ENCODE measurements at places on chromosomes 7 and 10.

- DNase-seq: no peak
These were observed 157.1 kb upstream of the RHEB start for GRCh38 chr7:151676759-151677158.

DNA sequence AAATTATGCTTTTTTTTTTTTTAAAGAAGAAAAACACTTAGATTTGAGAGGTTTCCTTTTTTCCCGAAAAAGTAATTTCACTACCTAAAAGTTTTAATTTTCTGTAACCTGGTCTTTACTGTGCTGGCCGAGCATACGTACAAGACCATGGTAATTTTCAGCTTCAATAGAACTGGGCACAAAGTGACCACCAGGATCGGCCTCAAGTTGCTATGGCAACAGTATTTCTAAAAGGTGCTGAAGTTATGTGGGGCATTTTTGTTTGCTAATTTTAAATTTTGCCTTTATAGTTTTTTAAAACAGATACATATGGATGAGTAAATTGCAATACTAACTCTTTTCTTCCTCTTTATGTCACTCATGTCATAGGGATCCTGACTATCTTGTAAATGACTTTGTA, 69.4 kb downstream of the FAM204A start:
- DNase-seq: no peak

DNA sequence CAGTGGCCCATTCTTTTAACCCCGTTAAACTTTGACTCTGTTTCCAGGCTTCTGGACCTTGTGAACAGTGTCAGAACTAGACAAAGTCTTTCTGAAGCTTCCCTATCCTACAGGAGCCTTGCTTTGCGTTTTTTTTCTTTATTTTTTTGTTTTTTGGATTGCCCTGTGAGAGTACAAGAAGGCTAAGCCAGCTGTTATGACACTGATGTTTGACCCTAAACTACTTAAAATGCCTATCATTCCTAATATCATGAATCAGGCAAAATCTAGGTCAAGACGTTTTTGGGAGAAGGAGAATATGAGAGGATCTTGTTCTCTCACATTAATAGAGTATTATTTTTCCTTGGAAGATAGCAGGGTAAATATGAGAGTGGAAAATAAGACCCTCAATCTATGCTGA, 79.8 kb downstream of the EPDR1 start:
- DNase-seq: no peak

DNA sequence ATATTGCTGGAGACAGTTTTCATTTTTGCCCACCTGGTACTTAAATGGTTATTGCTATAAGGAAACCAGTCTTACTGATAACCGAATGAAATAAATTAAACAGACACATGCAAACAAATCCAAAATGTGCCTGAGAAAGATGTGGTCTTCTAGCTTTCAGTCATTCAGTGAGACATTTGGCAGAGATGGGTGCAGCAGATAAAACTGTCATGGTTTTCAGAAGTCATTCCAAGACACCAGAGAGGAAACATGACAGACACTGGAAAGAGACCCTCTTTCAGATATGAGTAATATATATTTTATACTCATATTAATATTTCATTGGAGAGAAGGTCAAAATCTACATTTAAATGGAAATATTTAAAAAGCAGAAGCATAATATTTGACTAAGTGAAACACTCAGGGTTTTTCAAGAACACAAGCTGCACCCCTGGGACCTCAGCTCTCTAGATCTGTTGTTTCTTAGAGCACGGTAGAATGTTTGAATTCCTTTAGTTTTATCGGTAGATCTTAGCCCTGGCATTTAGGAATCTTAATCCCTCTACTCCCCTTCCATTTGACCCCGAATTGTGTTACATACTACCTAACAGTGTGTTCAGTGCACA, 246.1 kb downstream of the AUTS2 start:
- DNase-seq: no peak

- DNase-seq: no peak
These were observed 244.1 kb downstream of the PTEN start for GRCh38 chr10:88107296-88108097.

DNA sequence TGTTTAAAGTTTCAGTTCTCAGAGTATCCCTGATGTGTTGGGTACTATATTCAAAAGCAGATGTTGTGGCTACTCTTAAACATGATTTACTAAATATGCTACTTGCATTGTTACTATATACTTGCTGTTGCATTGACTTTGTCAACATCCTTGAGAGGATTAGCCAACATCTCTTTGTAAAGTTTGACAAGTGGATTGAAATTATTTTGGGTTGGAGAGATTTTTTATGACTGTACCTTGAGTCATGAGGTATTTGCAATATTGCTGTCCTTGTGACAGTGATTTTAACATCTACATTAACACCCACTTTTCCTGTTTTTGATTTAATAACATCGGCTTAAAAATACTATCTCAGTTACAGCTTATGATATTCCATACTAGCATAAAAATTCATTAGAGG, 31.9 kb downstream of the MRC1 start:
- no peak for DNase-seq

DNA sequence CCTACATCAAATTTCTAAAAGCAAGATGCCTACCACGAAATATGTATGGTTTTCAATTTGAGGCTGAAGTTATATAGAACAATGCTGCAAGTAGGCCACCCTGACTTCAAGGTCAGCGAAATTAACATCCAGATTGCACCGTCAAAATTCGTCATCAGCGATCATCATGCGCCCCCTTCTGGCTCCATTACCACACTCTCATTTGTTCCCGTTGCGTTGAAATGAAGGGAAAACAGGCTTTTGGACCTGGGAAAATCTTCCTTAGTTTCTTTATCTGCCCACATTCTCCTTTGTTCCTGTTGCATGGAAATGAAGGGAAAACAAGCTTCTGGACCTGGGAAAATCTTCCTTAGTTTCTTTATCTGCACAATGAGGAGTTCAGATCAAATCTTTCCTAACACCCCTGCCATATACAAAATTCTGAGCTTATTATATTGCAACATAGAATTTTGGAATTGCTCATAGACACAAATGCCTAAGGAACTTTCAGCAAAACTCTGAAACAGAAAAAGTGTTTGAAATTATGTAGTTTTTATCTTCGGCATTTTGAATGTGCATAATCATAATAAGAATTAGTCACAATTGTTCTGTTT, 98.2 kb upstream of the PRKCQ start:
- DNase-seq: no peak

DNA sequence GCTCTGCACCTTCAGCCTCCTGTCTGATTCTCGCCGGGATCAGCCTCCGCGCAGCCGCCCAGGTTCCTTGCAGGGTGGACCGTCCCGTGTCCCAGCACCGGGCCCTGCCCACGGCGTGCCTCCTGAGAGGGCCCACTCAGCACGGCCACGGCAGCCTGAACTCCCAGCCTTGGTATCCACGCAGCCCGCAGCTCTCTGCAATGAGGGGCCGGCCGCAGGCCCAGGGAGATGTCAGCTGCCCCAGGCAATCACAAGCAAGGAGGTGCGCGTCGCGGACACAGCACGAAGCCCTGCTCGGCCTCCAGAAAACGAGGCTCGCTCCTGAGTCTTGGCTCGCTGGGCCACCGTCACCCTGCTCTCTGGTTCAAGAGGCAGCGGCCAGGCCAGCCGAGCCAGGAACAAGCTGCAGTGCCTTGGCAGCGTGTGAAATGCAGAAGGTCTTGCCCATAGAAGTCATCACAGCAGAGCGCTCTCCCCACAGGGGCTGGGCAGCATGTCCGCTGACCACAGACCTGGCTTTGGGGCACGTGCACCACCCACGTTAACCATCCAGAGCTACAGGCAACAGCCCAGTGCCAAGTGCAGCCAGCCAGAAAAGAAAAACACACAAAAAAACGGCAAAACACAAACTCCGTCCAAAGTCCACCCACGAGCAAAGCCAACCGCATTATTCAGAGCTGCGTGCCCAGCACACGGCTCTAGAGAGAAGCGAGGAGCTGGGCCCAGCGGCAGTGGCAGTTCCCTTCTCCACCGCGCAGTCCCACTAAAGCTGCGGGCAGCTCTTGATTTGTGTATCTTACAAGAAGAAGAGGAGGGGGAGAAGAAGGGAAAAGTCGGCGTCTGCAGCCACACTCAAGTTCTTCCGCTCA, 13.9 kb downstream of the GPER1 start:
- no peak for DNase-seq

- no peak for DNase-seq
These were observed 14.8 kb downstream of the GPAM start for GRCh38 chr10:112168733-112169132.

DNA sequence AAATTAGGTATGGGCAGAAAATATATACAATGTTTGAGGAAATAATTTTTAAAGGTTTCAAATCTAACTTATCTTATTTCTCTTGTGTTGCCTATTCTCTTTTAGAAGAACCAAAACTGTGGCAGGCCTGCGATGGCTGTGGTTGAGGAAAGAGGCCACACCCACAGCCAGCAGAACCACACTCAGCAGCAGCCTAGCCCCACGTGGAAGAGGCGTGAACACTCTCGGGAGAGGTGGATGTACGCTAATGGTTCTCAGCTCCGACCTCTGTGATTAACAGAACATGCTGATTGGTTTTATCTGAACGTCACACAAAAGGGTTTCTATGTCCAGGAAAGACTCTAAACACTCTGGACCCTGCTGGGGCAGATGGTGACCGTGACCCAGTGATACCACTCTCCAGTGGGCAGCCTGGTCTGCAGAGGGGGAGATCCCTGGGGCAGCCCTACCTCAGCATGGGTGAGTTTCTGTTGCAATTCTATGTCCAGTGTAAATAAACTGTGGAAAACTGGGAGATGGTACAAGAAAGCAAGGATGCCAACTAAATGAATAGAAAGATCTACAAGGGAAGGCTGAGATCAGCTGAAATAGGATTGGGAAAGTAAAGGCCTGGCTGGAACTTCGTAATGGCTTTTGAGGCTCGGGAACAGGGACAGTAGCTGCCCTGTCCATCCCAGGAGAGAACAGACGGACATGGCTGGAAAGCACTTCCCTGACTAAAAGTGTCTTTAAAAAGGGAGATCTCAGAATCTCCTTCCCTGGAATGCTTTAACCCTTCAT, 26.6 kb downstream of the DIP2C start:
- no peak for DNase-seq

- DNase-seq: no peak
These were observed 26.5 kb downstream of the LMTK2 start for GRCh38 chr7:98133181-98133580.

DNA sequence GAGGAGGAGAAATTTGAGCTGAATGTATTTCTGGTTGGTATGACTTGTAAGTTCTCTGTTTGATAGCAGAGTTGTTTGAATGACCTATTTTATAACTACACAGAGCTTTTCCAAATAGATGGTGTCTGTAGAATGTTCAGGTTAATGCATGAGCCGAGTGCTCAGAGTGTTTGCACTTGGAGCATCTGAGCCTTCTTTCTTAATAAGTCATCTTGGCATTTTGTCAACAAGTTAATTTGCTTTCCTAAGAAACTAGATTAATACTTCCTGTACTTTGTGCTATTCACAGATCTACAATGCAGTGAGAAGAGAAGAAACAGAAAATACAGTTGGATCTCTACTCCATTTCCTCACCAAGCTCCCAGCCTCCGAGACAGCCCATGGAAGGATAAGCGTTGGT, 138.2 kb downstream of the PLCE1 start:
- no peak for DNase-seq

DNA sequence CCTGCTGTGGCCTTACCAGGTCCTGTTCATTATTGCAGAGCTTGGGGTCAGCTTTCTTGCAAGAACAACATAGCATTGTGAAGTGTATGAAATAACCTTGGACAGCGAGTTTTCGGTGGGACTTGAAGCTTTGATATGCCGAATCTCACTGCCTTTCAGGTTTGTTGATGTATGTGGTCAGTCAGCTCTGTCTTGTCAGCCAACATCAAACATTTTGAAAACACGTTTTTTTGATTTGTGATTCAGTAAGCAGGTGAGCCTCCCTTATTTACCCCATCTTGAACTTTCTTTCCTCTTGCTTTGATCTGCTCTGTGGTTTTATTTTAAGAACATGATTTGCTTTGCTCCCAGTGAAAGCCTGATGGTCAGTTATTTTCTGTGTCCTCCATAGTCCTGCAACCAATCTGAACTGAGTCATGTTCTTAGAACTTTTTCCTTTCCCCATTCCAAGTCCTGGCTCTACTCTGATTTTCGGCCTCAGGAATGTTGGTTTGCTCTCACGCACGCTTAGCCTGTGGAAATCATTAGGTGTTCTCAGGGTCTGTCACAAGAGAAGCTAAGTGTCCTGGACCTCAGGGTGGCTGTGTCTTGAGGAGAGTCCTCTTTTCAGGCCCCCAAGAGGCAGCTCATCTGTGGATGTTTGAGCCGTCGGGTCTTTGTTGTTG, 8.7 kb downstream of the WBP1L start:
- no peak for DNase-seq

DNA sequence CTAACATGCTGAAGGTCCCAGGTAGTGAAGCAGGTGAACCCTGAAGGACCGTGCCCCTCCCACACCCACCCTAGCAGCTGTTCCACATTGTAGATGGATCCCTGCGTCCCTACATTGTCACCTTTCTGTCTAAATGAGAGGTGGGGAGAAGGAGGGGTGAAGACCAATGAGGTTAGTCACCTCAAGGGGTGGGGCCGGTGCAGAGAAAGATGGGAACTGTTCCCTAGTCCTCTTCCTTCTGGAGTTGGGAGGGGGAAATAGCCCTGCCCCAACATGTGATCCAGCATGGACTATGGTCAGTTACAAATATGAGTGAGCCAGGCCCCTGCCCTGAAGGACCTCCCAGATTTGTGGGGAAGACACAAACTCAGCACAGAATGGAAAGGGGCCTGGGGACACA, 124.5 kb downstream of the LHPP start:
- no peak for DNase-seq

DNA sequence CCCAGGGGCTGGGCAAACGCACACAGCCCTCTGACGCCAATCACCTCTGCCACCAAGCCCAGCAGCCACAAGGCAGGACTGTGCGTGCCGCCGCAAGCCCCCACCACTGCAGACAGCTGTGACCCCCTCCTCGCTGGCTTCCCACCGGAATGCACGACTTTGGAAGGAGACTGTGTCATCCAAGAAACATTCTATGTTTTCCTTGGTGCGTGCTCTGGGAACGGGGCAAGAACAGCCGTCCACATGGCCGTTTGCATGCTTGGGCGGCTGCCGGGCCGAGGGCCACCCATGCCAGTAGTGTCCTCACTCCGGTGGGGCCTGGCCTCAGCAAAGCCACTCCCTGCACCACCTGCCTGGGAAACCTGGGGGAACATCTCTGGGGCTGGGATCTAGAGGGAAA, 17.6 kb upstream of the ELN start:
- no peak for DNase-seq

DNA sequence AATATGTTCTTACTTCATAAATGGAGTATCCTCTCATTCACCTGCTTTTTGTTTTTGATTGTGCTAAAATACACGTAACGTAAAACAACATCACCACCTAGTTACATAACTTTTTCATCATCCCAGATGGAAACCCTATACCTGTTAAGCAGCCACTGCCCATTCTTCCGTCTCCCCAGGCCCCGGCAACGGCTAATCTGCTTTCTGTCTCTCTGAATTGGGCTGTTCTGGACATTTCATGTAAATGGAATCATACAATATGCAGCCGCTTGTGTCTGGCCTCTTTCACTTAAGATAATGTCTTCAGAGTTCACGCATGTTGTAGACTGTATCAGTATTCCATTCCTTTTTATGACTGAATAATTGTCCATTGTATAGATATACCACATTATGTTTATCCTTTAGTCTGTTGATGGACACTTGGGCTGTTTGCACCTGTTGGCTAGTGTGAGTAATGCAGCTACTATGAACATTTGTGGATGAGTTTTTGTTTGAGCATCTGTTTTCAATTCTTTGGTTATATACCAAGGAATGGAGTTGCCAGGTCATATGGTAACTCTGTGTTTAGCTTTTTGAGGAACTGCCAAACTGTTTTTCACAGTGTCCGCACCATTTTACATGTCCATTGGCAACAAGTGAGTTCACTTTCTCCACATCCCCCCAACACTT, 14.1 kb upstream of the SUN1 start:
- DNase-seq: peak; percentile 47

GRCh38 chr10:70737250-70737649, 47.9 kb downstream of the TBATA start:
- DNase-seq: no peak

GRCh38 chr10:60490013-60490412, 100.3 kb upstream of the ANK3 start:
- DNase-seq: no peak

Data from fibroblast of skin of left biceps (primary cell).